ENCODE measurements at places on chromosomes 2 and 18.

- no peak for DNase-seq
Observed at GRCh38 chr2:179538406-179539123, 273.9 kb upstream of the SESTD1 start.

DNA sequence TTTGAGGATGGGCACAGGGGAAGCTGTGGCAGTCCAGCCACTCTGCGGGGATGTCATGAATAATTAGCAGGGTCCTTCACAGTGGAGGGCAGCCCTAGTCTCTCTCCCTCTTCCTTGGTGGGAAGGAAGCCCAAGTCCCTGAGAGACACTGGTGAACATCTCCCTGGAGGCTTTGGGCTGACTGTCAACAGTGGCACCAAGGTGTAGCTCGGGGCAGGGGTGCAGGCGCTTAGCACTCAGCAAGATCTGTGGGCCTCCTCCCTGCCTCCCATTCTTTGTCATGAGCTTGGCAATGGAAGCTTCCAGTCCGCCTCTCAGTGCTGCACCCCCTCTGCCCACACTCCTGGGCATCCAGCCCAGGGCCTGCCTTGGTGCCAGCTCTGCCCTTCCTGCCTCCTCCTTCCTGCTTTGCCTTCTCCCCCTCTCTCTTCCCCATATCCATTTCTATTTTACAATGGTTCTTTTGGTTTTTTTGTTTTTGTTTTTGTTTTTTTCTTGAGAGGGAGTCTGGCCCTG lies 59.4 kb downstream of the STEAP3 start:
- DNase-seq: peak; percentile 70

DNA sequence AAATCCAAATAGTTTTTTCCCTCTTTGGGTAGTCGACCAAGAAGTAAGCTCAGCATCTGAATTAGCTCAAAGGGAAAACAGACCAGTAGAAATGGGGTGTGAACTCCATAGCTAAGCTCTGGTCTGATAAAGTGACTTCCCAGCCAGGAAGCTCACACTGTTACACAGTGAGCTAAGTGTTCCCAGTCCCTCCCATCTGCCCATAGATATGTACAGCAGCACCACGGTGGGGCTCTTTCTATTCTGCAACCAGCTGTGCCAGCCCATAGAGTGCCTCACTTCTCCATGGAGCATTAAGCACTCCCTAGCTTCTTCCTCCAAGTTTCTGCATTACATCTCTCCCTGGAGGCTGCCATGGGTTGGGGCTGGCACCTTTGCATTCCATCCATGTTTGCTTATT lies 27.6 kb upstream of the NEMP2 start:
- no peak for DNase-seq

- no peak for DNase-seq
Observed at GRCh38 chr2:68125821-68126220, 31.9 kb upstream of the PNO1 start.

DNA sequence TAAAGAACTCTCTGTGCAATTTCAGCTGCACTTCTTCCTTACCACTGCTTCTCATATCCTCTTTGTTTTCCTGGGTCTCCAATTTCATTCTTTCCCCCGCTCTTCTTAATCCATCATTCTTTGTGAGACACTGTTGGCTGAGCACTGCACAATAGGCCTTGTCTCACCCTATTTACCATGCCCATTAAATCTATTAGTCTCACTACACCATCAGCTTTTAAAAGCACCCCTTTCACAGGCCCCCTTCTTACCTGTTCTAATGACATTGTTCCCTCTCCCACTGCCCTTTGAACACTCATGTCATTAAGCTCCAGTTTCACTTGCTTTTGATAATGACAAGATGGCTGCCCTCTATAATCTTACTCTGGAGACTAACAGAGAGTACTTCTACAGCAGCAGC lies 404.1 kb upstream of the ACVR2A start:
- no peak for DNase-seq

DNA sequence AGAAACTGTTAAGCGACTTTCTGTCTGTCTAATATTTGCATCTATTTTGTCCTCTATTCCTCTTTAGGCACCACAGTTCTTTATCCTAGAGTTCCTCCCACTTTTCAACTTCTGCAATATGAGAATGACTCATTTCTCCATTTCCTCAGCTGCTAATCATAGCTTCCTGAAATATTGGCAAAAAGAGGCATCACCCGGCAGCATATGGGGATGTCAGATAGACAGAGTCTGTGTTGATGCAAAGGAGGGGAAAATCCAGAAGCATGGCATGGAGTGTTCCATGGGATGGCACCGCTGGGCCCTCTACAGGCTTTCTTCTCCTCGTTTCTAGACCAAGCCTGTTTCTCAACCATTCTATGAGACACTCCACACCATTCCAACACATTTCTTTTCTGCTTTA lies 93.4 kb downstream of the DOCK10 start:
- peak; percentile 54 for DNase-seq

DNA sequence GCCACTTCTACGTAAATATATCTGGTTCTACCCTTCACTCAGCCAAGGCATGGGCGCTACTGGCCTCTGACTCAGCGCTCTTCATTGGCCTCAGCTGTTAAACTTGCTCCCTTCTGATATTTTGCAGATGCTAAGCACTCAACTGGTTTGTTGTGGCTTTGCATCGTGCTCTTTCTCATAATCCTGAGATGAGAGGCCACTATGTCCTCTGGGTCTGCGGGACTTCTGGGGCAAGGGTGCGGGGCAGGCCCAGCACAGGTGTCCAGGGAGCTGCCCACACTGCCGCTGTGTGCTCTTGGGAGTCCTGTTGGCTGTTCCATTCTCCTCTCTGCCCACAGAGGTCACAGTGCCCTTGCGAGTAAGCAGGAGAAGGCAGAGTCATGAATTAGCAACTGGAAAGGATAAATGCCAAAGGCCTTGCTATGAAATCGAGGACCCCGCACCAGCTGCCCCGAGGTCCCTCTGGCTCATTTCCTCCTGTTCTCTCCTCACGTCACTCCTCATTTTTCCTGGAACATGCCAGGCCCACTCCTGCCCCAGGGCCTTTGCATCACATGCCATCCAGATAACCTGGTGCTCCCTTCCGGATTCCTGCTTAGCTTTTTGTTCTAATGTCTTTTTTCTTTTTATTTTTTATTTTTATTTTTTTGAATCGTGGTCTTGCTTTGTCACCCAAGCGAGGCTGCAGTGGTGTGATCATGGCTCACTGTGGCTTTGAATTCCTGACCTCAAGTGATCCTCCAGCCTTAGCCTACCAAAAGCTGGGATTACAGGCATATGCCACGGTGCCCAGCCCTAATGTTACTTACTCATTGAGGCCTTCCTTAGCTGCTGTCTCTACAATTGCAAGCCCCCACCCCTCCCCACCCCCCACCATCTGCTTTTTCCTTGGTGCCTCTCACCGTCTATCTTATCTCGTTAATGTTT lies 34.9 kb upstream of the MAT2A start:
- DNase-seq: peak; percentile 93

DNA sequence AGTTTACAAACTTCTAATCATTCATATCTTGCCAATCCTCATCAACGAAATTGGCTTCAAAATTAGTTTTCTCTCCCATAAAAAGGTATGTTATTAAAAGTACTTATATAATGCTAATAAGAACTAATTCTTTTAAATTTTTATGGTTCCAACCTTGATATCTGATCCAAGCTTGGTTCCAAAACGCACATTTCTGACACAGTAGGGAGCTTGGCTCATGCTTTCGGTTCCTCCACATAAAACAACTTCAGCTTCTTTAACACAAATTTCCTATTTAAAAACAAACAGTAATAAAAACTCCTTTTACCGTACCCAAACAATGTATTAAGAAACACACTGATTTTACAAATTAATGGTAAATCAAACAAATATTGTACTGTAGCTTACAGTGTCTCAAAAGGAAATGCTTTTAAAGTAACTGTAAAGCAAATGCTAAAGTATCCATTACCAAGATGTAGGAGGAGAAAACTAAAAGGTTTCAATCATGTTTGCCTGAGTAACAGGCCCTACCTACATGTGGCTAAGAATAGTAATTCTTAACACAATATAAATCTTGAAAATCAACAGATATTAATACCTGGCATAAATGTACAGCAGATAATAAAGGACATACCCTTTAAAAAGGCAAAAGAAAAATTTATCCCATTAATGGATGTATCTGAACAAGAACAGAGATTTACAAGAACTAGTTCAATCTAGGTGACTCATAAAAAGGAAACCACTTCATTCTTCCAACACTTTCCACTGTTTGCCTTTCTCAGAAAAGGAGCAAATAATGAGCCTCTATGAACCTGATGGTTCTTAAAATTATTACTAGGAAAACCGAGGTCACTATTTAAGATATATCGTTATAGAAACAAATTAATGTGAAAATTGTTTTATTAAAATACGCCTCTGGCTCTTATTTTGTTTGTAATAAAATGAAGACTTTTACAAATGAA lies 17.5 kb downstream of the ACAA2 start:
- DNase-seq: no peak

DNA sequence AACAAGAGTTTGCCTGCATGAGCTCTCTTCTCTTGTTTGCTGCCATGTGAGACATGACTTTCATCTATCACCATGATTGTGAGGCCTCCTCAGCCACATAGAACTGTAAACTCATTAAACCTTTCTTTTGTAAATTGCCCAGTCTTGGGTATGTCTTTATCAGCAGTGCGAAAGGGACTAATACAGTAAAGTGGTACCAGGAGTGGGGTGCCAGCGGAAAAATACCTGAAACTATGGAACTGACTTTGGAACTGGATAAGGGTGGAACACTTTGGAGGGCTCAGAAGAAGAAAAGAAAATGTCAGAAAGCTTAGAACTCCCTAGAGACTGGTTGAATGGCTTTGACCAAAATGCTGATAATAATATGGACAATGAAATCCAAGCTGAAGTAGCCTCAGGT lies 260.9 kb downstream of the DSC3 start:
- no peak for DNase-seq

DNA sequence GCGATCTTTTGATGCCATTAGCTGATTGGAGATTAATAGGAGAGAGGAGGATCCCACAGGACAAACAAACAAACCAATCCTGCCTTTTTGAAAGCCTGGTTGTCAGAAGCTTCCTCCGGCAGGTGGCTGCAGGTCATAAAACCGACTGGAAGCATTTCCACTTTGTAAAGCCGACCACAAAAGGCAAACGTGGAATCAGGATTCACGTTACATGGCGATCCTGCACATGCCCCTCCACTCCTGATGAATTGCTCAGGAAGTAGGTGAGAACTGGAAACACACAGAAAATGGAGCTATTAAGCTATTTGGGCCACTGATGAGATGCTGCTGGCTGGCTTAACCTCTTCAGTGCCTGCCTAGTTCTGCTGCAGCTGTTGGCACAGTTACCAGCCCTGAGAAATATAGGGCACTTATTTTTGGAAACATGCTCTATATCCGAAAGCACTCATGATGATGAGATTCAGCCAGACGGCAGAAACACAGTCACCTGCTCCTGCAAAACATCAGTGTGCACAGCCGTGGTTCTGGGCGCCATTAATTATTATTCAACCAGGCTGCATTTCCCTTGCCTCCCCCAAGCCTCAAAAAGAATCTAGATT lies 110.3 kb upstream of the ST6GAL2 start:
- no peak for DNase-seq
